ENCODE measurements at places on chromosomes 5 and 9.

DNA sequence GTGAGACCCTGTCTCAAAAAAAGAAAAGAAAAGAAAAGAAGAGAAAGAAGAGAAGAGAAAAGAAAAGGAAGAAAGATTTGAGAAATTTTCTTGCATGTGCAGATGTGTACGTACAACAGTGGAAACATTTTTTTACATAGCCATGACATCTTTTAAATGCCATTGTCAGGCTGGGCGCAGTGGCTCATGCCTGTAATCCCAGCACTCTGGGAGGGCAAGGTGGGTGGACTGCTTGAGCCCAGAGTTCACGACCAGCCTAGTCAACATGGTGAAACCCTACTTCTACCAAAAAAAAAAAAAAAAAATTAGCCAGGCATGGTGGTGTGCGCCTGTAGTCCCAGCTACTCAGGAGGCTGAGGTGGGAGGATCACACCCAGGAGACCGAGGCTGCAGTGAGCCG, 6.6 kb downstream of the LMAN2 start:
- DNase-seq: no peak

DNA sequence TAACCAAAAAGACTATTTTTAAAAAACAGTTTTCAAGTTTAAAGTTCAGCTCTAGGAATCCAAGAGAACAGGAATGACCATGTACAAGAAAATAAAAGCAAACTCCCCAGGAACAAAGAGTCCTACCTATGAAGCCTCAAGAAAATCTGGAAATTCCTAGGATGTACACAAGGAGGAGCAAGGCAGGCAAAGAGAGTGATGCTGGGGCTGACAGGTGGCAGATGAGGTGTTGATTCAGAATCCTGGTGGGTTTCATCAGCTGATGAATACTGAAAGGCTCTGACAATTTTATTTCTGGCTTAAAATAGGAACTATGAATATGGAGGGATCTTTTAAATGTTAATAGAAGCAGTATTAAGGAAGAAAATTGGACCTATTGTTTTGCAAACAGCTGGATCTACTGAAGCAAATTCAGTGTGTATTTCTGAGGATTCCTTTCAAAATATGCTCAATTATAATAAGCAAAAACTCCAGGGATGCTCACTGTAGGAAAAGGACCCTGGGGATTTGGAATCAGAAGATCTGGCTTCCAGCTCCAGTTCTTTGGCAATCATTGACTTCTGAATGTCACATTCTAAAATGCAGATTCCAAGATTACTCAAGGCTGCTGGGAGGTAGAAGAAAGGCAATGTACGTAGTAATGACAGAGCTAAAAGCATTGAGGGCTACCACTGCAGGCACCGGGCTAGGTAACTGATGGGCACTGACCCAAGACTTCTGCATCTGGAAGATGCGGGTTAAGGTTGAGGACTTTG, 28.0 kb upstream of the SH3RF2 start:
- no peak for DNase-seq

DNA sequence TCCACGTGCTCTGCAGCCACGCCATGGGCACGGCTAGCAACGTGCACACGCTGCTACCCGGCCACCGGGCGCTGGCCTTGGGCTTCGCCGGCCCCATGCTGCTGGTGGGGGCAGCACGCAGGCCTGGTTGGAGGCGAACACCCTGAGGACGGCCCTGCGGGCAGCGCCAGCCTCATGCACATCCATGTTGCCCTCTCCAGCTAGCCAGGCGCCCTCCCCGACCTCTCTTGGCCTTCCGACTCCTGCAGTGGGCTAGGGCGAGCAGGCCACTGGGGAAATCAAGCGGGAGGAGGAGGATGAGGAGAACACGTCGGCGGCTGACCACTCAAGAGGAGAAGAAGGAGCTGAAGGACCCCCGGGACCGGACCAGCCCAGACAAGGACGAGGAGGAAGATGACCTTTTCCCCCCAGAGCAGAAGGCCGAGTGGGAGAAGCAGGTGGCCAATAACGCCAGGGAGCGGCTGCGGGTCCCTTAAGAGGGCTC, 73.3 kb downstream of the INSL6 start:
- no peak for DNase-seq

DNA sequence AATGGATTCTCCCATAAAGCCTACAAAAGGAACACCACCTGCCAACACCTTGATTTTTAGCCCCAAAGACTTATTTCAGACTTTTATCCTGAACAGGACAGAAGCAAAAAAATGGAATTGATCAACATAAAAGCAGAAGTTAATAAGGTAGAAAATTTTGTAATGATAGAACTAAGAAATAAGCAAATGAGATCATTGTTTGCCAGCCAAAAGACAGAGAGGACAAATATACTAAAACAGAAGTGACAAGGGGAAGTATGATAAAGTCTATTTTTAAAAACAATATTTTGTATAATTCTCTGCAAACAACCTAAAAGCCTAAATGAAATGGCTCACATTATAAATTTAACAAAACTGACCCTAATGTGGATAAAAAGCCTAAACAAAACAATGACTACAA, 110.5 kb upstream of the PRSS3 start:
- no peak for DNase-seq

GRCh38 chr9:69395718-69396117, 70.7 kb downstream of the ENTREP1 start:
- no peak for DNase-seq

DNA sequence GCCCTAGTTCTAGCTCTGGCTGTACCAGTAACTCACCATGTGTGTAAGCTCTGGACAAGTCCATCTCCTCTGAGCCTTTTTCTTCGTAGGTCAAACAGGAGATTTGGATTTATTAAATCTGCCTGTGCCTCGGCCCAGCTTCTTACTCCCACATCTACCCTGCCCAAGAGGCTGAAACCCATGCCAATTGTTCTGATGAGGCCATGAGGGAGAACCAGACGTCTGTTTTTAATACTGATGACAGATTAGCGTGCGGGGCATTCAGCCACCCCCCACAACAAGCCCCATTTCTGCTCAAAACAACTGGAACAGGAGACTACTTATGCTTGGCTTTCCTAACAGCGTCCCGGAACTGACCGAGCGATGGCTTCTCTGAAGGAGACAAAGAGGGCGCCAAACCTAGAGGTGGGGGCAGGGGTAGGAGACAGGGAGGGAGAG, 81.2 kb upstream of the TRIM32 start:
- peak; percentile 73 for DNase-seq

GRCh38 chr9:15420796-15421195, 1.9 kb upstream of the SNAPC3 start:
- no peak for DNase-seq

DNA sequence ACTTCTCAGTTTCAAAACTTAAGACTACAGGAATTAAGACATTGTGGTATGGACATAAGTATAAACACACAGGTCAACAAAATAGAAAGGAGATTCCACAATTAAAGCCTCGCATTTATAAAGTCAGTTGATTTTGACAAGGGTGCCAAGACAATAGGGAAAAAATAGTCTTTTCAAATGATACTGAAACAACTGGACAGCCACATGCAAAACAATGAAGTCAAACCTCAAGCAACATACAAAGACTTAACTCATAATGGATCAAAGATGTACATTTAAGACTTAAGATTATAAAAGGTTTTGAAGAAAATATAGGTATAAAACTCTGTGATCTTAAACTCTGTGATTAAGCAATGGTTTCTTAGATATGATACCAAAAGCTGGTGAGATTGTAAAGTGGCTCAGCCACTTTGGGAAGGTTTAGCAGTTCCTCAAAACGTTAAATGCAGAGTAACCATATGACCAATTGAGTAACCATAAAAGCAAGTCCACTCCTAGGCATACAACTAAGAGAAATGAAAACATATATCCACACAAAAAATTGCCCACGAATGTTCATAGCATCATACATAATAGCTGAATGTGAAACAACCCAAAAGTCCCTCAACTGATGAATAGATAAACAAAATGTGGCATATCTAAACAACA, 22.0 kb downstream of the HINT1 start:
- DNase-seq: no peak

DNA sequence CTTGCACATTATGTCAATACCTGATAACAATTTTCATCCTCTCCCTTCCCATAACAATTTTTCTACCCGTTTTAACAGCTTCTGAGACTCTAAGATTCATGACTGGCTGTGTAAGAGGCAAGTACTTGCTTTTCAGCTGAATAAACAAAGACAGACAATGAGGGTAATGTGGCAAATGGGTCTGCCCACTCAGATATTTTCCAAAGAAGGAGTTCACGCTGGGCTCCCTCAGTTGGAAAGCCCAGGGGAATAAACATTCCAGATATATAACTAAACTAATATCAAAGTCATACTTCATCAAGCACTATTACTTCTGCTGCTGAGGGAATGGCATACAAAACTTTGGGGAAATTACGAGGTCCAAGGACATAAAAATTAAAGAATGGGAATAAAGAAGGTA, 24.4 kb downstream of the MEGF9 start:
- DNase-seq: peak; percentile 74

- DNase-seq: peak; percentile 18
Measured at GRCh38 chr9:16184964-16185646, 632.3 kb downstream of the CCDC171 start.

- DNase-seq: peak; percentile 34
Measured at GRCh38 chr5:50325237-50325832, 115.8 kb downstream of the EMB start.

DNA sequence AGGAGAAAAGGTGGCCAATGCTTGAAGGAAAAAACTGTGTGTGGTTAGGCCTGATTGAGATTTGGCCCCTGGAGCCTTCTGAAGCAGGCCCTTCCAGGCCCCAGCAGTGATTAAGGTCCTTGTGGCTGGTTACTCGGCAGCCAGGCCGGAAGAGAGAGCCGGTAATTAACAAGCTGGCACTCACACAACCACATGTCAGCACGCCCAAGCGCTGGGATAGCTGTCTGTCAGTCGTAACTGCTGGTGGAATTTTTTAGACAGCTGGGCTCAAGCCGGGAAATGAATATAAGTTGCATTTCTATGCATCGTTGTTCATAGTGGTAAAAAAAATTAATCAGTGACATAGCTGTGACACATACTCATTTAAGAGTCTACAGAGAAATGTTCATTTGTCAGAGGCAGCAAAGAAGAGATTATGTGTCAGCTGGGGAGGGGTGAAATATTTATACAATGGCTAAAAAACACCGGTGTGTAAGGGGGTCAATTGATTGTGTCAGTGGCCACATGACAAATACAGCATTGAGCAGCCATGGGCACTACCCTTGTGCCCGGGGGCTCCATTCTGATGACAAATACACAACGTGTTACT, 13.7 kb upstream of the ARAP3 start:
- no peak for DNase-seq

DNA sequence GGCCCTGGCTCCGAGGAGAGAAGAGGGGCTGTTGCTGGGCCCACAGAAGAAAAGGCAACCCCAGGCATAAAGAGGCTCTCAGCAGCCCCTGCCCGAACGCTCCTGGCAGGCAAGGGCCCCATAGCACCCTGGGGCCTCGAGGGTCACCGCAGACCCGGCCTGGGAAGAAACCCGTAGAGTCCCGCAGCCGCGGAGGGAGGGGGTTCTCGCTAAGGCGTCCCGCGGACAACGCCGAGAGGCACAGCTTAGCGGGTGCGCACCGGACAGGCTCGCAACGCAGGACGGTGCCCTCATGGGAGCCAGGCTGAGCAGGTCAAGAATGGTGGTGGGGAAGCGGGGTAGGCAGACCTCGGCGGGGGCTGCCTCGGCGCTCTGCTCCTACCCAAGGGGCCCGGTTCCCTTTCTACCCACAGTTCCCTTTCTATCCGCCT, 6.7 kb downstream of the PITX1 start:
- no peak for DNase-seq

- DNase-seq: no peak
Measured at GRCh38 chr9:73104342-73104741, 47.3 kb upstream of the ANXA1 start.

- DNase-seq: peak; percentile 37
Measured at GRCh38 chr5:127577458-127577857, 60.0 kb downstream of the PRRC1 start.

GRCh38 chr9:68493541-68493940, 47.1 kb downstream of the TMEM252 start:
- DNase-seq: no peak

DNA sequence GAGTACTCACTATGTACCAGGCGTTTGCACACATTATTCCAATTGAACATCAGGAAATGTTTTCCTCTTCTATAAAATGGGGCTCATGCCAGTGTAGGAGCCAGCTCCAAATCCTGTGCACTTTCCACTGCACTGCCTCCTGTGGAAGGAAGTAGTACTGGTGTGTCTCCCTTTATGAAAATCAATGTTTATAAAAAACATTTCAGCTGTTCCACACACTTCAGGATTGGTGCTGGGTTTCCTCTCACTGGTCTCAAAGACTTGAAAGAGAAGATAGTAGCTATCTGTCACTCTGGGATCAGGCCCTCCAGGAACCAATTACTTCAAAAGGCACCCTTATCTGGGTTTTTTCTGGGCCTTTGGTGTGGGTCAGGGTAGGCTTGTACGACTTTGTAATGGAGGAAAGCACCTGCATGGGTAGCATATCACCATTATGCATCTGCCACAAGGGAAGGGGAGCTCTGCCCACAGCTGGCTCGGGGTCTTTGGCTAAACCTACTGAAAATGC, 32.5 kb downstream of the RAB14 start:
- no peak for DNase-seq

All from cardiac fibroblast (primary cell).